ENCODE measurements at places on chromosomes 2 and 18.
A peak's percentile ranks its signal among the peaks of the same experiment; 100 is the strongest.

DNA sequence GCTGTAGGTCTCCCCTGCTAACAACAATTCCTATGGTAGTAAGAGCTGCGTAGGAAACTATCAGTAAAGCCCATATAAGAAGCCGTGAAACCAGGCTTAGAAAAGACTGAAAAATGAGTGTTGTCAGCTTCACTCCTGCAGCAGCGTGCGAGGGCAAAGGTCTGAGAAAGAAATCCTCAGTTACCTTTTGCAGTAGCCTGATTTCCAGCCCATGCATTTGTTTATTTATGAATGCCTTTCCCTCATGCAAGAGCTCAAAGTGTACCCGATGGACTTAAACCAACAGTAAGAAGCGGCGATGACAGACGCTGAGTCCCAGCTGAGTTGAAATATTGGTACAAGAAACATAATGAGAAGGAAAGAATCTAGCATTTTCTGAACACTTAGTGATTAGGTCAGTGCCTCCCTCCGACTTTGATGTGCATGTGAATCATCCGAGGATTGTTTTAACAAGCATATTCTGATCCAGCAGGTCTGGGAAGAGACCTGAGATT is 15.0 kb upstream of the POLI start:
- no peak for DNase-seq

GRCh38 chr2:165927774-165928173 is 25.8 kb downstream of the TTC21B start:
- DNase-seq, result no peak

GRCh38 chr2:175552902-175553301 is 371.4 kb upstream of the ATP5MC3 start:
- no peak for DNase-seq

GRCh38 chr2:68482296-68482820 is 15.0 kb downstream of the APLF start:
- peak; percentile 69 for DNase-seq

GRCh38 chr2:230666885-230667712 is 45.5 kb upstream of the CAB39 start:
- DNase-seq, result peak; percentile 36

- DNase-seq, result no peak
Measured at GRCh38 chr18:12008842-12009580, 27.7 kb downstream of the IMPA2 start.

DNA sequence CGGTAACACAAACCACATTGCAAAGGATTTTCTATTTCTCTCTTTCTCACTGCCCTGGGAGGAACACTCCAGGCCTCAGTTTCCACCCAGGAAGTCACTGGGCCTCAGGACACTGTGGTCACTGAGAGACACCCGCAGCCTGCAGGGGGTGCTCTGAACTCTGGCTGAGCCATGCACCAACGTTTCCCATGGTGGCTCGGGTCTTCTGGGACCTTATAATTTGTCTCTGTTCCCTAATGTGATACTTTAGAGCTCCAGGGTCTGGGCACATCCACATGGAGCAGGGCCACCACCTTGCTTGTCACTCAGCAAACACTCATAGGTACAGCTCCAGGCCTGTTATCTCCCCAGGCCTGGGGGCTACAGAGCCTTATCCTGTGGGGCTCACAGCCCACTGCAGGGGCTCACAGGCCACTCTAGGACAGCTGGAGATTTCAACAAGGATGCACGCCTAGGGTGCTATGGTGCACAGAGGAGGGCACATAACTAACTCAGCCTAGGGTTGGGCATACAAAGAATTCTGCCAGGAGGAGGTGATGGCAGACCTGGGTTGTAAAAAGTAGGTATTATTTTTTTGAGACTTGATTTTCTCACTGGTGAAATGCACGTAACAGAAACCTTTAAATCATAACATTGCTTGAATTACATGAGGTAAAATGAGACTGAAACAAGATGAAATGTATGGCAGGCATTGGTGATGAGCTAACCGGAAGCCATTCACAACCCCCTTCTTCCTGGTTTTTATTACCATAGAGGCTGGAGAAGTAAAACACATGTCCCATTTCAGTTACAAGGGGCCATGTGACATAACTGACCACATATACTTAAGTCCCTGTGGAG is 3.0 kb upstream of the HS1BP3 start:
- DNase-seq, result no peak

DNA sequence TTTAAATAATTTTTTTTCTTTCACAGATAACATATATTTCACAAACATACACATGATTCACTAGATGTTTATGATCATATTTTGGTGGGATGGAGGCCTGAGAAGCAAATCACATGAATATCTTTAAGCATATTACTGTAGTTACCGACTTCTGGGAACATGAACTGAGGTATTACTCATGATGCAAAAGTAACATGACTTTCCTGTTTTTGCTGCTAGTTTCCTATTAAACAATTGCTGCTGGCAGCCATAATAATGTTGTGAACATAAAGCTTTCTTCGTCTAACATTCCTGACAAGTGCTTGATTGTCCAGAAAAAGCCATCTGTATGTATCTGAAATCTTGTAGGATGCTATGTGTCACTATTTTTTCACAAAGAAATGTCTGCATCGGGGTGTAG is 145.4 kb downstream of the MTX2 start:
- DNase-seq, result no peak

- DNase-seq, result peak; percentile 64
Measured at GRCh38 chr2:7203056-7203467, 285.9 kb downstream of the RNF144A start.

DNA sequence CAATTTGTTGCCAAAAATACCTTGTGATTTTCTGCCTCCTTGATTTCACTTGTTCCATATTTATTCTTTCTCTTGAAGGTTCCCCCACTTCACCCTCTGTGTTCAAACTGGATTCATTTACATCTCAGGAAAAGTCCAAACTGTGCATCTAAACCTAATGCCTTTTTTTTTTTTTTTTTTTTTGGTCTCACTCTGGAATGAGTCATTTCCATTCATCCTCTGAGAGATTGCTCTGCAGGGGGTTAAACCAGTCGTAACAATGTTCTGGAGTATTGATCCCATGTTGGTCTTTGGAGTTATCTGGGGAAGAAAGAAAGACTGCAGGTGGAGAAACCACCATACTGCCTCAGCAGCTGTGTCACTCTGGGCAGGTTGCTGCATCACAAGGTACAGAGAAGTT is 119.7 kb downstream of the TACR1 start:
- no peak for DNase-seq

DNA sequence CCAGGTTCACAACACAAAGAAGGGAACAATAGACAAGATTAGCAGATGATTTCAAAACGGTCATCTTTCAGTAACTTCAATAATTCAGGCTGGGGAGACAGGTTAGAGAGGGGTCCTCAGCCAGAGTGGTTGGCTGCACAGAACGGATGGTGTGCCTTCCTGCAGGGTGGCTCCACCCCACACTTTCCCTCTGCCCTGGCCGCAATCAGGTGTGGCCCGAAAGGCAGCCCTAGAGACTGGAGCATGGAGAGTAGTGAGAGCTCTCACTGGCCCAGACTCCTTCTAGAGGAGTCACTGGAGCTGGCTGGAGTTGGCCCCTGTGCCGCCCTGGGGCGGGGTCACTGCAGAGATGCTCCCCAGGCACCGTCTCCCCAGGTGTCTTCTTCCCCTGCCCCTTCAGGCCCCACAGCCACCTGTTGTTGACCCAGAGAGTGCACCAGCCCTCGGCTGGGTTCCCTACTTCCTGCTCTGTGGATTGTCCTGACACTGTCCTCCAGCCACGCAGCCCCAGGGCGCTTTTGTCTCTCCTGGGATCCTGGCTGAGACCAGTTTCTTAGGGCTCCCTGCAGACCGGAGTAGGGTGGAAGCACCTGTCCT is 126.8 kb downstream of the PXDN start:
- no peak for DNase-seq

- DNase-seq, result no peak
Measured at GRCh38 chr2:42053482-42053790, 5.6 kb downstream of the PKDCC start.

- DNase-seq, result no peak
Measured at GRCh38 chr2:228426502-228427216, 245.2 kb upstream of the SPHKAP start.

- no peak for DNase-seq
Measured at GRCh38 chr2:196314780-196315179, 143.4 kb upstream of the STK17B start.

DNA sequence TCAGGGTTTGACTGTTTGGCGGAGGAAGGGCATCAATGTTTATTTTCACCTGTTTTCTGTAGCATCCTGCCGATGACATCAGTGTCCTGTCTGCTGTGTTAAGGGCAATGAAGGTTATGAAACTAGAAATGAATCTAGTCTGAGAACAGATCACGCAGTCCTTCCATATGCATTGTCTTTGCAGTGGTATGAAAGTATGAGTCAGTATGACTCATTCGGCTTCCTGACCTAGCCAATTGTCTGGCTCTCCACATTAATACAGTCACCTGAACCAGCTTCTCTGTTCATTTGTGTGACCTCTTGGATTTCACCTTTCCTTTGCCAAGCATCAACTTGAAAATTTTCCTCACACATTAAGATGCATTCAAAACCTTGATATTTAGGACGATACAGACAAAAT is 353.8 kb downstream of the RND3 start:
- no peak for DNase-seq

- DNase-seq, result no peak
Measured at GRCh38 chr2:14094592-14094991, 537.9 kb upstream of the LRATD1 start.

DNA sequence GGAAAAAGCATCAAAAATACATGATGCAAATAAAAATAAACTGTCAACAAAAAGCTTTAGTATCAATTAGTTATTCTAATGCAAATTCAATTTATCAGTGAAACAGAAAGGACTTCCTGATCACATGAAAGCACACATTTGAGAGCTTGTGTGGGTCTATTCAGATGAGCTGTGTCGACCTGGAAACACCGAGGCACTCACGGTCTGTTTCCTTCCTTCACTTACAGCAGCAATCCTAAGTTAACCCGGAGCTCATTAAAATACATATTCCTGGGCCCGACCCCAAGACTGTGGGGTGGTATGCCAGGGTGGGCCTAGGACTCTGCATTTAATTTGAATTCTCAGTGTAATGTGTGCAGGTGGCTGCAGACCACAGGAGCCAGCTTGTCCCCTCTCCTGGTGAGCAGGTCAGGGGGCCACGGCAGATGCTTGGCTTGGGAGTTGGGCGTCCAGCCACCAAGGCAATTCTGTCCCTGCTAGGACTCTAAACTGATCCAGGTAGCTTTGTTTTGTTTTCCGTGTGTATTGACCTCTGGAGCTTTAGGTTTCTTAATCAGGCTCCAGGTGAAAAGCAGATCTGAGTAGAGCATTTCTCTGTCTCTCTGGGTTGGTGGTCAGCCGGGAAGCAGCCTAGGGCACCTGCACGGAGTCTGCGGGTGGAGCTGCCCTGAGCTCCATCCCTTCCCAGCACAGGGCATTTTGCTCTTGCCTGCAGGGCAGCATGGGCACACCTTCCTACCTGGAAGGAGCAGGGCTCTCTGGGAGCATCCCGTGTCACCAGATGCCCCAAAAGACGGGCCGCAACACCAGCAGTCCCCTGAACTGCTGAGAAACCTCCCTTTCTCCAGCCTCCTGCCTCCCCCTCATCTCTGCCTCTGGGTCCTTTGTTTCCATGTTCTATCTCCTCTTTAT is 9.0 kb downstream of the MBP start:
- no peak for DNase-seq
